Activated naive CD8-positive, alpha-beta T cell treated with anti-CD3 and anti-CD28 coated beads, Interleukin-2, amount 10 ng/mL, durations not matched to agents 7 days and 5 days (primary cell): ENCODE measurements at places on chromosomes 4 and X. TPM values are rescaled to one million over a fixed set of nuclear protein-coding genes. Genes with fewer than 3 reads are reported as not detected.

Gene PCYT1B
- 0.23 TPM for total RNA-seq

Gene MMRN1
- total RNA-seq: 0.28 TPM

Gene AKAP4
- not detected for total RNA-seq

DNA sequence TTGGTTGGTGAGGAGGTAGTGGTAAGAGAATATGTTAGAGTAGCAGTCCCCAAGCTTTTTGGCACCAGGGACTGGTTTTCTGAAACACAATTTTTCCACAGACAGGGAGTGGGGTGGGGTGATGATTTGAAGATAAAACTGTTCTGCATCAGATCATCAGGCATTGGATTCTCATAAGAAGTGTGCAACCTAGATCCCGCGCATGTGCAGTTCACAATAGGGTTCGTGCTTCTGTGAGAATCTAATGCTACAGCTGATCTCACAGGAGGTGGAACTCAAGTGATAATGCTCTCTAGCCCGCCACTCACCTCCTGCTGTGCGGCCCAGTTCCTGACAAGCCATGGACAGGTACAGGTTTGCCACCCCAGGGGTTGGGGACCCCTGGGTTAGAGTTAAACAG lies 423.3 kb downstream of the GPAT3 start:
- no peak overlapping the region for H3K27ac ChIP-seq
- no peaks in the 10 kb centered on the region for H3K36me3 ChIP-seq
- no peaks in the 10 kb centered on the region for H3K27me3 ChIP-seq
- H3K4me3 ChIP-seq: no peak overlapping the region
- no peak for DNase-seq
- no peaks in the 10 kb centered on the region for H3K4me1 ChIP-seq

GRCh38 chrX:107624893-107625292 lies 3.4 kb upstream of the PRPS1 start:
- H3K36me3 ChIP-seq: no peaks in the 10 kb centered on the region
- DNase-seq: no peak
- peaks cover 4% of the 10 kb centered on the region for H3K27me3 ChIP-seq
- no peak overlapping the region for H3K27ac ChIP-seq
- H3K4me3 ChIP-seq: no peak overlapping the region

GRCh38 chr4:165058666-165059065 lies 5.0 kb downstream of the TRIM75 start:
- H3K27ac ChIP-seq: no peak overlapping the region
- no peak overlapping the region for H3K4me3 ChIP-seq
- DNase-seq: no peak

DNA sequence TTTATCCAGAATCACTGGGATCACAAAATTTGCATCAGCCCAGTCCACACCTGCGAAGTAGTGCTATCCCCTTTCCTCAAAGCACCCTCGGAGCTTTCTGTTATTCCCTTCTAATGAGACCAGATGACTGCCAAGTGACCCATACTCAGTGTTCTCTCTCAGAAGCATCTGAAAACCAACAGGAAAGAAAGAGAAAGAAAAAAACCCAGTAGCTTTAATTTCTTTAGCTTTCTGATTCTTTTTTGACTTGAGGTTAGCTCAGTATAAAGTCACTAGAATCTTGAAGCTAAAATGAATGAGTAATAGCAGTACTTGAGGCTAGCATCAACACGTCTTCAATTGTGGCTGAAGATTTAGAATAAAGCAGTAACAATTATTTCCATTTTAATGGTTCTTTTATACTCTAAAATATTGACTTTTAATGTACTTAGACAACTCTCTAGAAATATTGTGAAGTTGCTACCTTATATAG lies 124.4 kb downstream of the ANK2 start:
- DNase-seq: no peak
- H3K4me3 ChIP-seq: no peak overlapping the region
- no peaks in the 10 kb centered on the region for H3K27me3 ChIP-seq
- H3K27ac ChIP-seq: no peak overlapping the region
- H3K4me1 ChIP-seq: no peaks in the 10 kb centered on the region
- no peaks in the 10 kb centered on the region for H3K36me3 ChIP-seq

- no peak for DNase-seq
- no peak overlapping the region for H3K4me3 ChIP-seq
- H3K27me3 ChIP-seq: peaks cover 30% of the 10 kb centered on the region
- no peaks in the 10 kb centered on the region for H3K36me3 ChIP-seq
- H3K27ac ChIP-seq: no peak overlapping the region
- peaks cover 6% of the 10 kb centered on the region for H3K4me1 ChIP-seq
Observed at GRCh38 chr4:26048950-26049349, 134.9 kb downstream of the SMIM20 start.

DNA sequence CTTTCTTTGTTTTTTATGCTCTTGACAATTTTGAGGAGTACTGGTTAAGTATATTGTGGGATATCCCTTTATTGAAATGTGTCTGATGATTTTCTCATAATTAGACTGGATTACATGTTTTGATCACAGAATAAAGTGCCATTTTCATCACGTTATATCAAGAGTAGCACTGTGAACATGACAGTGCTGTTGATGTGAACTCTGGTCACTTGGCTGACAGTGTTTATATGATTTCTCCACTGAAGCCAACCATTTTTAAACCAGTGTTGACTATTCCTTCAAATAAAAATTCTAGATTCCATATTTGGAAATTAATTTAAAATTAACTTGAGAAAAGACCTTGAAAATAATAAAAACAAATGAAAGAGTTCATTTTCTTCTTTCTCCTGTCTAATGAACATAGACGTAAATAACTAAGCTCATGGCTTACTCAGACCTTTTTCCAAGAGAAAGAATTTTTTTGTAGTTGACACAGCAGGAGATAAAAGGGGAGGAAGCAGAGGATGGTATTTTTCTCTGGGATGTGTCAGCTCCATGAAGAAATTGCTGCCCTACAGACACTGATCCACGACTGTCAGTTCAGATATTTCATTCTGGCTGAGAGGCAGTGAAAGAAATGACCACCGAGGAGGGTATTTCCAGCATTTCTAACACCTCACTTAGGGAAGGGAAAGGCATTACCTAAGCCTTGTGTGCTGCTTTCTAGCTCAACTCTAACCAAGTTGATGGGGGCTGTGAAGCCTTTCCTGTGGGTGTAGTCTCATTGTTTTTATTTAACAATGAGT lies 150.9 kb upstream of the ANK2 start:
- no peak for DNase-seq
- H3K36me3 ChIP-seq: no peaks in the 10 kb centered on the region
- peaks cover 22% of the 10 kb centered on the region for H3K27me3 ChIP-seq

DNA sequence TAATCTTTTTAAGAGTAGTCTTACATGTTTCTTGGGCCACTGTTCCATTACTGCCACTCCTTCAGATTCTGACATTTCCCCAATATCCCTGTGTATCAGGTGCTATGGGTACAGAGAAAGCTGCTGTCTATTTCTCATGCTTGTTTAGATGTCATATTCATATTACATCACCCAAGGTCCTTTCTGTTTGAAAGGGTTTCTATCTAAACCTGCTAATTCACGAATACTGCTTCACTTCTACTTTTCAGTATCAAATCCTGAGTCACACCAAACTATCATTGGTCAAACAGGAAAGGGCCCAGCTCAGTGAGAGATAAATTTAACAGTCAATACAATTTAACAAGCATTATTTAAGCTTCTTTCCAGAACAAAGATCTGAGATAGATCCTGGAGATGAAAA lies 241.4 kb downstream of the UGT8 start:
- H3K27ac ChIP-seq: no peak overlapping the region
- DNase-seq: no peak
- no peaks in the 10 kb centered on the region for H3K27me3 ChIP-seq
- no peaks in the 10 kb centered on the region for H3K4me1 ChIP-seq
- no peak overlapping the region for H3K4me3 ChIP-seq
- no peaks in the 10 kb centered on the region for H3K36me3 ChIP-seq

DNA sequence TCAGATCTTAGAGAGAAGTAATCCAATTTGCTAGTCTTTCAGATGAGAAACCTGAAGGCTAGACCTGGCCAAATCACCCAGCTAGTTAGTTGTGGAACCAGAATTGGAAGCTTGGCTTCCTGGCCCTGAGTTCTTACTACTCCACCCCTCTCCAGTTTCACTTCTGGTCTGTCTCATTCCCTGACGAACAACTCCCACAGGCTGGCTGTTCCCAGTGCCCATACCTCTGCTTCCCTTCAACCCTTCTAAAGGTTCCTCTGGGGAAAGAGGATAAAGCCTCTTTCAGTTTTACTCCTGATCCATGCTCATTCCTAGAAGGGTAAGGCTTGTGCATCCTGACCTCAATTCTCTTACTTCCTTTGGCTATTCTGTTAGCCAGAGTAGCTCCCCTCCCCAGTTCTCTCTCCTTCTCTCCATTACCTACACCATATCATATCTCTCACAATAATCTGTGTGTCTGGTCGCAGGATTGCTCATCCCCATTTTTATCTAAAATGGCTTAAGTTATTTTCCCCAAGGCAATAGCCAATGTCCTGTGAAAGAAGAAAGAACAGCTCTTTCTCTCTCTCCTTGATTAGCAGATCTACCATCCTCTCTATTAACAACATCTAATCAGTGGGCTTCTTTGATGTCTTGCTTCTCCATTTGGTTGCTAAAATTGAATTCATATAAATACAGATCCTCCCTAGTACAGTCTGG lies 155.0 kb upstream of the MAOA start:
- no peak overlapping the region for H3K4me3 ChIP-seq
- no peaks in the 10 kb centered on the region for H3K36me3 ChIP-seq
- H3K27me3 ChIP-seq: no peaks in the 10 kb centered on the region
- no peaks in the 10 kb centered on the region for H3K4me1 ChIP-seq
- H3K27ac ChIP-seq: no peak overlapping the region

- no peak overlapping the region for H3K4me3 ChIP-seq
- no peaks in the 10 kb centered on the region for H3K36me3 ChIP-seq
- H3K27me3 ChIP-seq: no peaks in the 10 kb centered on the region
- no peaks in the 10 kb centered on the region for H3K4me1 ChIP-seq
Observed at GRCh38 chr4:96126227-96126626, 286.3 kb downstream of the PDHA2 start.

DNA sequence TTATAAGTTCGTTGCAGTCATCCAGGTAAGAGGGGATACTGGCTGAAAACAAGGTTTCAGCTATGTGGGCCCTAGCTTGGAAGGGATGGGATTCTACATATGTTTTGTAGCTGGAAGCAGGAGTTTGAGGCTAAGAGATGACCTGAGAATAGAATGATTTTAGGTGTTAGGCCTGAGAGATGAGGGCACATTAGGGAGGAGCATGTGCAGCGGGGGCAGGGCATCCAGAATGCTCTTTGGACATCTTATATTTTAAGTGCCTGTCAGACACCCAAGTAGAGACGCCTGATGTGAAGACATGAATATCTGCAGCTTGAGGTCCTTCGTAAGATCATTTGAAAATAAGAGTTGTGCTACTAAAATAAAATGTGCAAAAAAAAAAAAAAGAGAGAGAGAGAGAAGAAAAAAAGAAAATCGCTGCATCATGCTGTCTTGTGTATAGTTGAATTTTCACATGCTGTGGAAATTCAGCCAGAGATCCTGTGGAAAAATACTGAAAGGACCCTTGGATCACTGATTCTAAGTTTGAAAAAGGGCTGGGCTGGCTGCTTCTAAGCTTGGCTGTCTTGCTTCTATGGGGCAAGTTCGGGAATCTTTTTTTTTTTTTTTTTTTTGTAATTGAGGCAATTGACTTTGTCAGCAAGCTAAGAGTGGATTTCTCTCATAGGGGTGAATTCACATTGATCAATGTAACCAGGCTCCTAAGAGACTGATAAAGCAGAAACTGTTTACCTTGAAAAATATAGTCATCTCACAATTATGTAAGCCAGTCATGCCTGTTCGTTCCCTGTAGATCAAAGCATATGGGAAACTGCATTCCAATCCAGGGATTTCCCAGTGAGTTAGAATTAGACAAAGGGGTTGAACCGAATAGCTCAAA lies 341.0 kb upstream of the GATB start:
- DNase-seq: no peak
- H3K36me3 ChIP-seq: peaks cover 21% of the 10 kb centered on the region
- H3K4me1 ChIP-seq: peaks cover 50% of the 10 kb centered on the region
- H3K27ac ChIP-seq: peak overlapping the region; percentile 99
- no peaks in the 10 kb centered on the region for H3K27me3 ChIP-seq
- peak overlapping the region; percentile 89 for H3K4me3 ChIP-seq

GRCh38 chr4:154869301-154869700 lies 88.2 kb downstream of the RBM46 start:
- H3K36me3 ChIP-seq: no peaks in the 10 kb centered on the region
- H3K27me3 ChIP-seq: no peaks in the 10 kb centered on the region
- no peak for DNase-seq
- H3K4me1 ChIP-seq: no peaks in the 10 kb centered on the region
- no peak overlapping the region for H3K4me3 ChIP-seq

GRCh38 chr4:14410516-14410915 lies 591.8 kb upstream of the CPEB2 start:
- no peaks in the 10 kb centered on the region for H3K36me3 ChIP-seq
- H3K27me3 ChIP-seq: no peaks in the 10 kb centered on the region
- H3K4me3 ChIP-seq: no peak overlapping the region
- H3K4me1 ChIP-seq: no peaks in the 10 kb centered on the region

GRCh38 chrX:40933706-40934425 lies 151.4 kb upstream of the USP9X start:
- H3K27ac ChIP-seq: peak overlapping the region; percentile 91
- peak overlapping the region; percentile 81 for H3K4me3 ChIP-seq
- no peak for DNase-seq
- H3K27me3 ChIP-seq: no peaks in the 10 kb centered on the region
- peaks cover 3% of the 10 kb centered on the region for H3K36me3 ChIP-seq

DNA sequence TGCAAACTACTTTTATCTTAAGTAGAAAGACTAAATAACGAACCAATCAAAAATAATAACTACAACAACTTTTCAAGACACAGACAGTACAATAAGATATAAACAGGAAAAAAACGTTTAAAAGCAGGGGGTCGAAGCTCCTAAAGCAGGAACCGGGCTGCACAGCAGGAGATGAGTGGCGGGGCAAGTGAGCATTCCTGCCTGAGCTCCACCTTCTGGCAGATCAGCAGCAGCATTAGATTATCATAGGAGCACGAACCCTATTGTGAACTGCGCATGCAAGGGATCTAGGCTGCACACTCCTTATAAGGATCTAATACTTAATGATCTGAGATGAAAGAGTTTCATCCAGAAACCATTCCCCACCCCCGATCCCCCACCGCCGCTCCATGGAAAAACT lies 146.2 kb downstream of the TEX11 start:
- no peaks in the 10 kb centered on the region for H3K4me1 ChIP-seq
- no peak overlapping the region for H3K4me3 ChIP-seq
- no peak overlapping the region for H3K27ac ChIP-seq
- no peak for DNase-seq

DNA sequence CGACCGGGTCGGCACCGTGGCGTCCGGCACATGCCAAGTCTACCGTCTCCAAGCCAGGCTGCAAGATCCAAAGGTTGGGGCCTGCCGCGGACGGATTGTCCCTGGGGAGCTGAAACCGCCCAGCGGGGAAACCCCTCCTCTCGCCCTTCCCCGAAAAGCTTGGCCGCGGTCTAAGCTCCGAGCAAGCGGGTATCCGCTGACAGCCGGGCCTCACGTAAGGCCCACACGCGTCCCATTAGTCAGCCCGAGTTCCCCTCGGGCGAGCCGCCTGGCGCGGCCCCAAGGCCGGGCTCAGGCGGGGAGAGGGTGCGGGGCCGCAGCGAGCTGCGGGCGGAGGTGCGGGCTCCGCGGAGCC lies 6.8 kb upstream of the BCOR start:
- H3K36me3 ChIP-seq: no peaks in the 10 kb centered on the region
- H3K4me3 ChIP-seq: no peak overlapping the region
- H3K4me1 ChIP-seq: peaks cover 5% of the 10 kb centered on the region

DNA sequence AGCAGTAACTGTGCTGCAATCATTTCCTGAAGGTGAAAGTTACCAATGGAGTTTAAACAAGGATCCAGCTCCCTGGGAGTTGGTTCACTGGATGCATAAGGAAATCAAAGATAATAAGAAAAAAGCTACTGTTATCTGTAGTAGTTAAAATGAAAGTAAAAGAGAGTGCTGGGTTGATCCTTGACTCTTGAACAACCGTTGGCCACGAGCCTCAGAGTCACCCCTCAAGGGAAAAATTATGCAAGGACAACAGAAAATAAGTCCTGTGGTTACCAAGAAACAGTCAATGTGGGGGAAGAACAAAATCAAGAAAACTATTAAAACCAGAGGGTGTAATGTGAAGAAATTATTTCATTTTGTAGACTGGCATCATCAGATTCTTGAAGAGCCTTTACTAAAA lies 49.7 kb upstream of the DDIT4L start:
- H3K27me3 ChIP-seq: peaks cover 6% of the 10 kb centered on the region
